ENCODE measurements at places on chromosomes 16 and 17.
A peak's percentile ranks its signal among the peaks of the same experiment; 100 is the strongest.

DNA sequence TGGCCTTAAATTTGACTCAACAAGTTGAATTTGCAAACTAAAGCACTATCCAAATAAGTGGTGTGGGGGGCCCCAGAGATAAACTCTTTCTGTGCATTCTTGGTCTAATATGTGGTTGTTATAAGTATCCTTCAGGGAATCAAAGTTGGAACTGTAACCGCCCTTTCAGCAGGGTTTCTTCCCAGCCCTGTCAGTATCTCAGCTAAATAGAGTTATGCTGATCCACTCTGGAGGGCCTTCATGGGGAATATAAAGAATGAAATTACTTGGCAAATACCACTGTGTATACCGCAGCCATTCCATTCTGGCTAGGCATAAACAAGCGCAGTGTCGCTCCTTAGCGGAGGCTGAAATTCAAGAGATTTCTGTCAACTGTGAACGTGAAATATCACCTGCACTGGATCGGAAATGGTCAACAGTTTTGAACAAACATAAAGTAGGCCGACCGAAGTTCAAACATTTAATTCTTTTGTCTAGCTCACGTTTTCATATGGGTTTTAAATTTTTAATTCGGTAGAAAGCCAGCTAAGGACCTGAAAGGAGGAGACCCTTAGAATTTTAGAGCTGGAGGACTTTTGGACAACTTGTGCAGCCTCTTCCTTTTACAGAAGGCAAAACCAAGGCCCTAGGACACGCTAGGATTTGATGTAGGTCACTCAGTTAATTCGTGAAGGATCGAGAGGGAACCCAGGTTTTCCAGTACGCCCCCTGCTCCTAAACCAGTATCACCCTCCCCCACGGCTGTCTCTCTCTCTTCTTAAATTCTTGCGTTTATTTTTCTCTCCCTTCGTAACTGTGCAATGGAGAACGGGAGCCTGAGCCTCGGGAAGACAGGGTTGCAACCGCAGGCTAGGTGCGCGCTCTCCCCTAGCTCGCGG lies 74.7 kb downstream of the CHD9 start:
- DNase-seq: no peak

DNA sequence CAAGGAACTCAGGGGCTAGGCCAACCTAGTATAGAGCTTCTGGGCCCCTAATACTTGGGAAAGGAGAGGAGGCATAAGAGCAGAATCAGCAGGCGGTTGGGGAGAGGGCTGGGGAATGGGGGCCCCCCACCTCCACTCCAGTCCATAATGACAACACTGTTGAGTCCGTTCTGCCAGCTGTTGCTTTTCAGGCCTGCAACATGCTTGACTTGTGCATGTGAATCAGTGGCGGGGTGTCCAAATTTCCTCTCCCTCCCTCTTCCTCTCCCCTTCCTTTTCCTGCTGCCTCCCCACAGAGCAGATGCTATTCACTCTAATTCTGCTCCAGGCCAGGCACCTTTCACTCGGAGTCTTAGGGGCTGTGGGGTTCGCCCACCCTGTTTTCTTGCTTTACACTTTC lies 31.7 kb downstream of the SGSM2 start:
- no peak for DNase-seq

- DNase-seq: no peak
Measured at GRCh38 chr16:80938004-80938878, 68.4 kb downstream of the CMC2 start.

GRCh38 chr16:50563989-50564388 lies 15.8 kb downstream of the NKD1 start:
- DNase-seq: peak; percentile 29

GRCh38 chr17:39027455-39028035 lies 60.3 kb upstream of the FBXO47 start:
- DNase-seq: no peak

DNA sequence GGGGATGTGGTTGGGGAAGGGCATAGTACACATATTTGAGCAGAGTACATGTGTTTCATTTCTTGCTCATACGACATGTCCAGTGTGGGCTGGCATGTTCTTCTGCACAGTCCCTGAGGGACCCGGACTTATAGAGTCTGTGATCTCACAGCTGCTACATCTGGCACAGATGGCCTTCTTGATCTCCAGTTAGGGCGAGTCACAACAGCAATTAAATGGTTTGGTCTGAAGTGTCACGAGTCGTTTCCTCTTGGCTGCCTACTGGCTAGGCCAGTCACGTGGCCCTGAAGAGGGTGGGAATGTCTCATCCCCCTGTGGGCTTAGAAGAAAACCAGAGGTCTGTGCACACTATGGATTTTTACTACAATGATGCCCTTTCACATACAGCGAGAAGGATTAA lies 443.6 kb downstream of the WWOX start:
- DNase-seq: no peak

GRCh38 chr16:2343211-2343610 lies 2.7 kb upstream of the ABCA3 start:
- DNase-seq: no peak

GRCh38 chr16:78196502-78196901 lies 97.0 kb downstream of the WWOX start:
- DNase-seq: no peak

DNA sequence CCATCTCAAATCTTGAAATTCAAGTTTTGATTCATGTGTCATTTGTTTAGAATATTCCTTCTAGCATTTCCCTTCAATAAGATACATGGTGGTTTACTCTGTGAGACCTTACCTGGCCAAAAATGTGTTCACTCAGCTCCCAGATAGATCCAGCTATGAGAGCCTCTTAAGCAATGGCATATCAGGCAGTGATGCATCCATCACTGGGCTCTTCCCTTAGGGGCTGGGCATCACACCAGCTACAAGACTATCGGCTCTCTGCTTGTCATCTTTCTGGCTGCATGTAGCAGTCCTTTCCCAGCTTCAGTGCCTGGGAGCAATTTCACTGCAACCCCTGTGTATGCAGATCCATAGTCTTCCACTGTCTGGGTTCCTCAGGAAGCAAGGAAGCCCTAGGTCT lies 40.6 kb downstream of the GOSR1 start:
- no peak for DNase-seq

GRCh38 chr17:56653877-56654276 lies 60.4 kb downstream of the NOG start:
- peak; percentile 86 for DNase-seq

- DNase-seq: no peak
Measured at GRCh38 chr16:69176033-69176800, 10.7 kb upstream of the SNTB2 start.

GRCh38 chr17:76142039-76142584 lies 1.1 kb upstream of the FOXJ1 start:
- no peak for DNase-seq

DNA sequence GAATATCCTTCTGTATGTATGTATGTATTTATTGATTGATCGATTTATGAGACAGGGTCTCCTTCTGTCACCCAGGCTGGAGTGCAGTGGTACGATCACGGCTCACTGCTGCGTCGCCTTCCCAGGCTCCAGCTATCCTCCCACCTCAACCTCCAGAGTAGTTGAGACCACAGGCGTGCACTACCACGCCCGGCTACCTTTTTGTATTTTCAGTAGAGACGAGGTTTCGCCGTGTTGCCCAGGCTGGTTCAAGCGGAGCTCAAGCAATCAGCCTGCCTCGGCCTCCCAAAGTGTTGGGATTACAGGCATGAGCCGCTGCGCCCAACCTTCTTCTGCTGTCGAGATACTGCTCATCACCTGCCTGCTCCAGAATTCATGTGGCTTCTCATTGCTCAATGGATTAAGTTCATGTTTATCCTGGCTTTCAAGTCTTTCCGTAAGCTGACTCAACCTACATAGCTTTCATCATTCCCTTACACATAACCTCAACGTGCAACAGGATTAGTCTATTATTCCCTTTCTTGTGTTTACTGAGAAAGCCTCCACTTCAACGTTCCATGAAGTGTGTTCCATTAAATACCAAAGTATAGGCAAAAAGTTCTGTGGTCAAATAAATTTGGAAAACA lies 13.6 kb downstream of the TAC4 start:
- DNase-seq: no peak

DNA sequence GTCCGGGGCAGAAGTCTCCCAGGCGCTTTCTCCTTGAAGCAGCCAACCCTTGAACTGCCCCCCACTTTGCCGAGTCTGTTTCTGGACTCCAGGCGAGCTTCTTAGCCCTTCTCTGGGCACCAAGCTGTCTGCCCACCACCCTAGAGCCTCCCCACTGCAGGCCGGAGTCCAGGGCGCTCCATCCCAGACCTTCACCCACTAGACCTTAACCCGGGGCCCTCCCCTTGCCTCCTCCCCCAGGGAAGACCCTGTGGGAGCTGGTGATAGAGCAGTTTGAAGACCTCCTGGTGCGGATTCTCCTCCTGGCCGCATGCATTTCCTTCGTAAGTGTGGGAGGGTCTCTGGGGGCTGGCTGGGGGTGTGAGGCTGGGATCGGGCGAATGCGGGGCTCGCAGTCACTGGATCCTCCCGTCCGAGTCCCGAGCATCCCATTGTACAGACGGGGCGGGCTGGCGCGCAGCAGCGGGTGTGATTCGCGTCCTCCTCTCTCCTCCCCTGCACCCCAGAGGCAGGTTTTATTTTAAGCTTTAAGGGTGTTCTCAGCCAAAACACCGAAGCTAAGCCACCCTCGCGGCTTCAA lies 1.1 kb downstream of the ATP2A1 start:
- DNase-seq: no peak

- no peak for DNase-seq
Measured at GRCh38 chr16:86988920-86989696, 328.1 kb downstream of the C16orf95 start.

- DNase-seq: no peak
Measured at GRCh38 chr17:80844418-80844990, 147.1 kb upstream of the CHMP6 start.

DNA sequence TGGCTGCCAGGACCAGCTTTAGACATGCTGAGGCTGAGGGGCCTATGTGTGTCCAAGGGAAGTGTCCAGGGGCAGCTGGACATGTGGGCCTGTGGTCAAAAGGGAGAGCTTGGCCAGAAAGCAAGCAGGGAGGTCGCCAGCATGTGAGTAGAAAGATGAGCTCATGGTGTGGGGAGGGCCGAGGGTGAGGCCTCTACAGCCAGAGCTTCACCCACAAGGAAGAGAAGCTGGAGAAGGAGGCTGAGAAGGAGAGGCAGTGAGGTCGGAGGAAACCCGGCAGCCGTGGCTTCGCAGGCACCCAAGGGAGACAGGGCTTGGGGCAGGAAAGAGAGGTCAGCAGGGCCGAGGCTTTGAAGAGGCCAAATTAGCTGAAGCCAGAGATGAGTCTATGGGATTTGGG lies 4.0 kb upstream of the HSD11B2 start:
- no peak for DNase-seq

DNA sequence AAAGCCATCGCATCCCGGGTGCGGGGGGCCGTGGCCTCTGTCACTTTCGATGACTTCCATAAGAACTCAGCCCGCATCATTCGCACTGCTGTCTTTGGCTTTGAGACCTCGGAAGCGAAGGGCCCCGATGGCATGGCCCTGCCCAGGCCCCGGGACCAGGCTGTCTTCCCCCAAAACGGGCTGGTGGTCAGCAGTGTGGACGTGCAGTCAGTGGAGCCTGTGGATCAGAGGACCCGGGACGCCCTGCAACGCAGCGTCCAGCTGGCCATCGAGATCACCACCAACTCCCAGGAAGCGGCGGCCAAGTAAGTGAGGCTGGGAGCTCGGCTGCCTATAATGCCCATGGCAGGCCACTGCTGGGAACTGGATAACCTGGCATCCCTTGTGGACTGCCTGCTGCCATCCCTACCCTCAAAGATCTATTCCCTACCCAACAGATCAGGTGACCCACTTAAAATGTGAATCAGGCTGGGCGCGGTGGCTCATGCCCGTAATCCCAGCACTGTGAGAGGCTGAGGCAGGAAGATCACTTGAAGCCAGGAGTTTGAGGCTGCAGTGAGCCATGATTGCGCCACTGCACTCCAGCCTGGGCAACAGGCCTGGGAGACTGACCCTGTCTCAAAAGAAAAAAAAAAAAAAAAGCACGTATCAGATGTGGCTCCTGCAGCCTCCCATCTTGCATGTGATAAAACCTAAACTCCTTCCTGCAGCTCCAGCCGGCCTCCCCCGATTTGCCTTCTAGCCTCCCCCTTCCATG lies 18.3 kb downstream of the CDIPT start:
- DNase-seq: no peak

- DNase-seq: no peak
Measured at GRCh38 chr16:50802000-50802399, 60.1 kb downstream of the CYLD start.

DNA sequence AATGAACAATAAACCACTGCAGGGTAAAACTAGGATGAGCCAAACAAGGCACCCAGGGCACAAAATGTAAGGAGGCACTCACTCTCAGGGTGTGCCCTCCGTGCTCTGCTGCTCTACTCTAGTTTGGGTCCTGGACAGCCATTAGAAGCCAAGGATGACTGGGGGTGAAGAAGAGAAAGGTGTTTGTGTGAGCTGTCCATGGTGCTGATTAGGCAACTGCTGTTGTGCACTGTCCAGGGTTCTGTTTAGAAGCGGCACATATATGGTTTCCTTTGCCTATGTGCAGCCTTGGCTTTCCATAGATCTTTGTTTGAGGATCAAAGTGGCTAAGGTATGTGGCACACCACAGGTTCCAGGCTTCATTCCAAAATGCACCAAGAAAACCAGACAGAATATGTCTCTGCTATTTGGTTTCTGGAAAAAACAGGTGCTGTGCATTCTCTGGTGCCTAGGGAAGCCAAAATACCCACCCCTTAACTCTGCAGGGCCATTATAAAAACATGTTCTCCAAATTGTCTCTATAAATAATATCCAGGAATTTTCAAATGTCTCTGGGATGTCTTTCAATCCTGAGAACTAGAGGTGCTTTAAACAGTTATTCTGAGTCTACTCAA lies 123.5 kb downstream of the CBLN1 start:
- peak; percentile 8 for DNase-seq

- DNase-seq: peak; percentile 38
Measured at GRCh38 chr16:2016407-2016922, 3.1 kb upstream of the NPW start.

DNA sequence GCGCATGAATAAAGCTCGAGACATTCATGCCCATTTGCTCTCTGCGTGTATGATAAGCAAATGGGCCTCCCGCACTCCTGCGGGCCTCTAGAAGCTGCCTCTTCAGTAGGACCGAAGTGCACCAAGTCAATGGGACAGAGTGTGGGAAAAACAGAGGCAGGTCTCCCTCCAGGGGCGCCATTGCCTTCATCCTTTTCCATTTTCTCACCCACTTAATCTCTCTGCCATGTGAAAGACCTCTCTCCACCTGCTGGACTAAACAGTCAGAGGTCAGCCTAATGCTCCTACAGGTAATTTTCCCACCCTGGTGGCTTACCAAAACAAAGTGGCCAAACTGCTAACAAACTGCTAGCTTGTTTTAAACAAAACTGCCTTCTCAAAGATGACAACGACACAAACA lies 210.9 kb downstream of the ZFHX3 start:
- no peak for DNase-seq

- DNase-seq: no peak
Measured at GRCh38 chr17:29442451-29442850, 52.3 kb downstream of the TAOK1 start.

- DNase-seq: peak; percentile 15
Measured at GRCh38 chr17:18041776-18042175, 2.6 kb downstream of the GID4 start.

GRCh38 chr16:30665155-30665829 lies 7.1 kb downstream of the FBRS start:
- no peak for DNase-seq
